ENCODE measurements at places on chromosomes 2 and 18.

DNA sequence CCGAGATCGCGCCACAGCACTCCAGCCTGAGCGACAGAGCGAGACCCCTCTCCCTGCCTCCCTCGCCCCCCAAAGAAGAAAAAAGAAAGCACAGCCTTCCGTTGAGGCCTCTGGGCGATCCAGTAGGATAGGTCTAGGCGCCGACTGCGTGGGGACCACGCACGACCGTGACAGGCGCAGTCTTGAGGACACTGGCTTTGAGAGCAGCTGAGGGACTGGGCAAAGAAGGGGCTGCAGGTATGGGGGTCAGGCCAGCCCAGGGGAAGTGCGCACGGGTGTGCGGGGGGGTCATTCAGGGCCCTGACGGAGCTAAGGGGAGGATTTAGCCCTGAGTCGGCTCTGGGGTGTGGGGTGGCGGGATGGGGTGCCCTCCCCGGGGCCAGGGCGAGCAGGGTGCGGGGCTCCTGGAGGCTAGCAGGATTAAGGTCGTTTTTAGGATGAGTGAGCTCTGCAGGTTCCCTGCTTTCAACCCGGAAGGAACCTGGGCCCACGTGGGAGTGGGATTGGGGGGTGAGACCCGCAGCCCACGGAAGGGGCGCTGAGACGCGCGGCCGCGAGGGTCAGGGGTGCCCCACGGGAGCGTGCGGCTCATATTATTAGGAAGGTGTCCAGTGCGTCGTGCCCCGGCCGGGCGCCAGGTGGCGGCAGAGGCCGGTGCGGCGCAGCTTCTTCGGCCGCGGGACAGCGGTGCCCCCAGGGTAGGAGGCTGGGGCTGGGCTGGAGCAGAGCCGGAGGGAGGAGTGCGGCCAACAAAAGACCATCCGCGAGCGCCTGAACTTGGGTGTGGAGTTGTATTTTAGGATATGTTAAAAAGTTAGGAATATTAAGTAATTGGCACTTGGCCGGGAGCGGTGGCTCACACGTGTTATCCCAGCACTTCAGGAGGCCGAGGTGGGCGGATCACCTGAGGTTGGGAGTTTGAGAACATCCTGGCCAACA, 20.5 kb upstream of the ZNF236 start:
- DNase-seq, result peak; percentile 49

DNA sequence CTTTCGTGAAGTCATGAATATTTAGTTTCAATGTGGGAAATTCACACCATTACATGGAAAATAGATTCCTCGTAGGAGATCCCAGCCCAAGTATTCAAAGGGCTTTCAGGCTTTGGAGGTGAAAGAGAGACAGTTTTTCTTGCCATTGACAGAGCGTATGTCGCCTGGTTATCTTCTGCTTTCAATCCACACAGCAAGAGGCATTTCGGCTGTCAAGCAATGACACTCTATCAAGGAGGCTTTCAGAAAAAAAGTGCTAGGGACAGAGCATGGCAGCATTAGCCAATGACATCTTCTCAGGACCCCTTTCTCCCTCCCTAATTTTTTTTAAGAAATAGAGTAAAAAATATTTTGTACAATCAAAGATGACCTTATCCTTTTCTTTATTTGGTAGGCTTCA, 492.8 kb downstream of the TMEM182 start:
- DNase-seq, result no peak

- DNase-seq, result no peak
These were observed 140.9 kb downstream of the TFCP2L1 start for GRCh38 chr2:121144111-121144510.

- peak; percentile 85 for DNase-seq
These were observed at the start of gene SCRN3 for GRCh38 chr2:174395284-174395968. Gene SCRN3, plus strand, starts transcription at chr2:174395730. Its CDS starts 2,554 bp downstream, at chr2:174398284.

- DNase-seq, result no peak
These were observed 542.4 kb upstream of the NRP2 start for GRCh38 chr2:205139822-205140463.
